ENCODE measurements at places on chromosomes 5 and 9.

GRCh38 chr9:131012023-131012334, 3.0 kb downstream of the LAMC3 start:
- no peak for DNase-seq

DNA sequence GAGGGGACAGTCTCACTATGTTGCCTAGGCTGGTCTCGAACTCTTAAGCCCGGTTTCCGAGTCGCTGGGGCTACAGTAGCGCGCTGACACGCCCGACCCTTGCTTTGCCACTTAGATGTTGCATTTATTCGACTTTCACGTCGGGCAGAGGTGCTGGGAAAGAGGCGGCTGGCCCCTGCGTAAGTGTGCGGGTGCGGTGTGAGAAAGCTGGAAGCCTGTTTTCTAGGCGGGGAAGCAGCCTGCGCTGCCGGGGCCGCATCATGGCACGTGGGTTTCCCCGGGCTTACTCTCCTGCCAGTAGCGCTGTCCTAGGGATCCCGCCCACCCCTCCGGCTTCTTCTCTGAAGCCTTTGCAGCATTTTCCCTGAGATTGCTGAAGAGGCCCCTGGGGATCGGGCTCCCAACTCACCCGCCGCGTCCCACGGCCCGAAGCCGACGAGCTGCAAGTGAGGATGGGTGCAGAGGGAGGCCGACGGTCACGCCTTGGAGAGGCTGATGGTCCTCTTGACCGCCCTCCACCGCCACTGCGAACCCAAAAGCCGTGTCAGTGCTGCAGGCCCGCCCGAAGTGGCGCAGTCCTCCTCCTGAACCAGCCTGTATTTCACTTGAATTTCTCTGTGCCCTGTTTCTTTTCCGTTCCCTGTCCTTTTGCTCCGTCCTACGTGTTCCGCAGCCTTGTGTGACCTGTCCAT, 5.8 kb upstream of the TRIM41 start:
- DNase-seq, result peak; percentile 62

DNA sequence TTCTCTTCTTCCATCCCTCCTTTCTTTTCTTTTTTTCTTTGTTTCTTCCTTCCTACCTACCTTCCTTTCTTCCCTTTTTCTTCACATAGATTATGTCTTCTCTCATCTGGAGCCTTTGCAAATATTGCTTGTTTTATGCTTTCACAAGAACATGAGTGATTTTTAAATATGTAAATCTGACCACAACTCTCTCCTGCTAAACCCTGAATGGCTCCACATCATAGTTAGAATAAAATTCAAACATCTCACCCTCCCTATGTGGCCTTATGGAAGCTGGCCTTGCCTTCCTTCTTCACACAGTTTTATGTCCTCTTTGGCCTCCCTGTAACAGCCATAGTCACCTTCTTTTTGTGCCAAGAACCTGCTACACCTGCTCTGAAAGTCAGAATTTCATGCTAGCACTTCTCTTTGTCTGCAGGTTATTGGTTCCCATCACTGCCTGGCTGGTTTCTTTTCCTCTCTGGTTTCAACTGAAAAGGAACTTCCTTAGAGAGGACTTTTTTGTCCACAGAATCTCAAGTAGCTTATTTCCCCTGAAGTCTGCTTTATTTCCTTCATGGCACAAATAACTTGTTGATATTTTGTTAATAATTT, 114.3 kb upstream of the TNC start:
- DNase-seq, result no peak

GRCh38 chr5:108168915-108169314, 213.0 kb downstream of the FBXL17 start:
- DNase-seq, result no peak

DNA sequence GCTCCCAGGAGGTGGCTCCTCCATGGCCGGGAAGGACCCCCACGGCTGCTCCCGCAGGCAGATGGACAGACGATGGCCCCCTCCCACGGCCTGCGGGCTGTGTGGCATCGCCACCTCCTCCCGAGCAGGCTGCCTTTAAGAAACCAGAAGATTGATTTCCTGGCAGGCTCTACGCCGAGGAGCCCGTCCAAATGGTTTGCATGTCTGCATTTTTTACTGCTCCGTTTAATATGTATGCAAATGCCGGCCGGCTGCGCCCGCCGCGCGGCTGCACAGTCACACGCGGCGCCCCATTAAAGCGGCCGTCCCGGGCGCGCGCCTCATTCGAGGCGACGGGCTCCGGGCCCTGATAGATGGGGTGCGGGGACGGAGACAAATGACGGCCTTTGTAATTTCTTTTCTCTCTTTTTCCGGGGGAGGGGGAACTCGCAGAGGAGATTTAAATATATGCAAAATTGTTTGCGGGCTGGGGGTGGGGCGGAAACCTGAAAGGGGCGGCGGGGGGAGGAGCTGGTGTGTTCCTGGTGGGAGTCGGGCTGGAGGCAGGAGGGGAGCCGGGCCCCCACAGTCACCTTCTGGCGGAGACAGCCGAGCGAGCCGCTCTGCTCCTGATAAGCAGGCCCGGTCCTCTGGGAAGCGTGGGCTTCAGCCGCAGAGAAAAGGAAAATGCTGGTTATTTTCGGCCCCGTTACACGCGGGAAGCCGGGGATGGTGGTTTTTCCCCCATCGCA, 158.7 kb upstream of the IER5L start:
- DNase-seq, result peak; percentile 31

- no peak for DNase-seq
Observed at GRCh38 chr9:78133751-78134150, 102.1 kb upstream of the CEP78 start.

DNA sequence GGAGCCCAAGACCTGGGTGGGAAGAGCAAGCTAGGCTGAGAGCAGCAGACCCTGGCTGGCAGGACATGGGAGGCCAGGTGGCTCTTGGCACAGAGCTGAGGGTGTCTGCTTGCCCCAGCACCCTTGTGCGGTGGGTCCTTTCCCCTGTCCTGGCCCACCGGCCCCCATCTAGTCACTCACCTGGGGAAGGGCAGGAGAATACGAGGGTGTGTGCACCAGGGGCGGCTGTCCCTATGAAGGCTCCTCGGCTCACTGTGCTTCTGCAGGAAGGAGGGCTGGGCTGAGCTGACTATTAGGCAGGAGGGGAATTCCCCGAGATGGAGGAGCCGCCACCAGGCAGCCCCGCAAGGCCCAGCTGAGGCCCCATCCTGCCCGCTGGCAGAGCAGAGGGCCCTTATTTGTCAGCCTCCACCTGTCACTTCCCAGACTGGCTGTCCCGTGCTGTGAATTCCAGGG, 6.1 kb upstream of the TNIP1 start:
- peak; percentile 77 for DNase-seq

GRCh38 chr5:143471666-143472464, 68.4 kb upstream of the NR3C1 start:
- DNase-seq, result no peak

DNA sequence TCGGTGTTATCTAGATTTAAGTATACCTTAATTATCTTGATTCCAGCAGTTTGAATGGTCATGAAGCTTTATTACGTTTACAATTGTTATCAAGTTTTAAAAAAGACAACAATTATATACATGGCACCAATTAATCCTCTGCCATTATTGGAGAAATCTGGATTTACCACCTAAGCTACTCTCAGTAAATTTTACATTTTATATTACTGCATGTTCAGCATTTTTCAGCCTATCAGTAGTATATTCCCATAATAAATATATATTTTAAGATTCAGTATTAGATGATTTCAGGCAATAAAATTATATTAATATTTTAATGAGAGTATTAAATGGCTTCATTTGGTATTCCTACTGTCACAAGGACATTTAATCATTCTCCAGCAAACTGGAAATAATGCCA, 264.5 kb upstream of the PRDM9 start:
- DNase-seq, result no peak

GRCh38 chr9:132878695-132879456, at the start of gene SPACA9:
TSS of gene SPACA9 (plus strand) at chr9:132878898. CDS start at chr9:132883948, 5,050 bp downstream.
- peak; percentile 28 for DNase-seq

DNA sequence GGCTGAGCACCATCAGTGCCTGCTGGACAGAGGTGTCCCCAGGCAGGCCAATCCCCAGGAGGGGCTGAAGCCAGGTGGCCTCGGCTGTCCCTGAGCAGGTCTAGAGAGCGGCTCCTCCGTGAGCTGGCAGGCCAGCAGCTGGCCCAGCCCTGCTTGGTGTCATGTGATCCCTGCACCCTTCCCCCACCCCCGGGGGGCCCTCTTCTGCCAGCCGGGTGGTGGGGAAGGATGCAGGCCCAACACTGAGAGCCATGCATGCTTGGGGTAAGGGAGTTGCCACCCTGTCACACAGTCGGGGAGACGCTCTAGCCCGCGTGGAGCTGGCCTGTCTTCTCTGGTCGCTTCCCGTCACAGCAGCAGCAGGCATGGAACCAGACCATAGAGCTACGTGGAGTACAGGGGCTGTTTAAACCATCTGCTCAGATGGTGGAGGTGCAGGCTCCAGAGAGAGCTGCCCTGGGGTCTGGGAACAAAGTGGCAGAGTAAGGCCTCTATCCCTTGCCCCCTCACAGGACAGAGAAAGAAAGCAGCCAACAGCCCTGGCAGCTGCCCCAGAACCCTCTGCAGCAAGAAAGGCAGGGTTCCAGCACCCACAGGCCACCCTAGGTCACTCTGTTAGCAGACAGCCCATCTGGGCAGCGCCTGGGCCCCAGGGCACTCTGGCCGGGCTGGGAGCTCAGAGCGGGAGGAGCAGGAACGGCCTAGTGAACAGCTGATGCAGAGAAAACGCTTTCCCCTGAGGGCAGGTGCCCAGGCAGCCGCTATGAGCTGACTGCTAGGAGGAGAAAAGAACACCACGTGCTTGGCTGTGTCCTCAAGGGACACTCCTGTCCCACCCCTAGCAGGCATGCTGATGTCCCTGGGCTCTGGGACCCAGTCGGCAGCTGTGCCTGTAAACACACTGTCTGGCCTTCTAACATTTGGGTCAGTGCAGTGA, 6.8 kb downstream of the RALGDS start:
- DNase-seq, result no peak

DNA sequence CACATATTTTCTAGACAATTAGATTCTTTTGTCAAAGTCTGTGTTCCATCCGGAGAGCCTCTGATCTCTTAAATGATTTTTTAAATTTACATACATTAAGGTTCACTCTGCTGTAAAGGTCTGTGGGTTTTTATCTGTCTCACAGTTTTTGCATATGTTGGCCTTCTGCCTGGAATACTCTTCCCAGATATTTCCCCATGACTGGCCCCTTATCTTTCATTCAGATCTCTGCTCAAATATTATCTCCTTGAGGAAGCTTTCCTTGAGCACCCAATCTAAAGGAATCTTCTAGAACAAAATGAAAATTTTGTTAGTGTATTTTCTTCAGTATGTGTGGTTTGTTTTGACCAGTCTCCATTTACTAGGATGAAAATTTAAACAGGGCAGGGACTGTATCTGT, 26.3 kb downstream of the FAF2 start:
- DNase-seq, result no peak

DNA sequence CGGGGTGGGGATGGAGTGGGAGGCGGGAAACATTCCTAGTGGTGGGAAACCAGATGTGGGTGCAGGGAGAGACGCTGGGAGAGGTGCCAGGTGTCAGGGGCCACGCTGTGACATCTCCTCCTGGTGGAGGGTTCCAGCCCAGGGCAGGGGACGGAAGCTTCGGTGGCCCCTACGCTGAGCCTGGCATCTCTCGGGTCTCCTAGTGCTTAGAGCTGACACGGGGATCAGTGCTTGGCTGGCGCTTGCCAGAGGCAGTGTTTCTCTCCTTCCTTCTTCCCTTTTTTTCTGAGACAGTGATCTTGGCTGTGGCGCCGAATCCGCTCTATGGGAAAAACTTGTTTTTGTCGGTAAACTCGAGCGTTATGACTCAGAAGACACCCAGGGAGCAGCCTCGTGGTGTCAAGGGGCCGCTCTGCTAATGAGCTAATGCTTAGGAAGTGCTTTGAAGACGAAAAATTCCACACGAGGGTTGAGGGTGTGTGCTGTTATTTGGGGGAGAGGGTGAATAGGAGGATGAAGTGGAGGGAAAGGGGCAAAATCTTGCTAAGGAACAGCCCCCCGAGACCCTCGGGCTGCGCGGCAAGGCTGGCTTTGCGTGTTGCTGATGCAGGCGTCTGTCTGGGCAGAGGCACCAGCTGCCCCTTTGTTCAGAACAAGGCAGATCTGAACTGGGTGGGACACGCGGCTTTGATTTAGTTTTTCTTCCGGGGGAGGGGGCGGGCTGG, 20.4 kb upstream of the IER5L start:
- no peak for DNase-seq

- no peak for DNase-seq
Observed at GRCh38 chr5:91712718-91713117, 329.6 kb upstream of the ARRDC3 start.

GRCh38 chr5:75320371-75320770, 16.6 kb upstream of the HMGCR start:
- no peak for DNase-seq

DNA sequence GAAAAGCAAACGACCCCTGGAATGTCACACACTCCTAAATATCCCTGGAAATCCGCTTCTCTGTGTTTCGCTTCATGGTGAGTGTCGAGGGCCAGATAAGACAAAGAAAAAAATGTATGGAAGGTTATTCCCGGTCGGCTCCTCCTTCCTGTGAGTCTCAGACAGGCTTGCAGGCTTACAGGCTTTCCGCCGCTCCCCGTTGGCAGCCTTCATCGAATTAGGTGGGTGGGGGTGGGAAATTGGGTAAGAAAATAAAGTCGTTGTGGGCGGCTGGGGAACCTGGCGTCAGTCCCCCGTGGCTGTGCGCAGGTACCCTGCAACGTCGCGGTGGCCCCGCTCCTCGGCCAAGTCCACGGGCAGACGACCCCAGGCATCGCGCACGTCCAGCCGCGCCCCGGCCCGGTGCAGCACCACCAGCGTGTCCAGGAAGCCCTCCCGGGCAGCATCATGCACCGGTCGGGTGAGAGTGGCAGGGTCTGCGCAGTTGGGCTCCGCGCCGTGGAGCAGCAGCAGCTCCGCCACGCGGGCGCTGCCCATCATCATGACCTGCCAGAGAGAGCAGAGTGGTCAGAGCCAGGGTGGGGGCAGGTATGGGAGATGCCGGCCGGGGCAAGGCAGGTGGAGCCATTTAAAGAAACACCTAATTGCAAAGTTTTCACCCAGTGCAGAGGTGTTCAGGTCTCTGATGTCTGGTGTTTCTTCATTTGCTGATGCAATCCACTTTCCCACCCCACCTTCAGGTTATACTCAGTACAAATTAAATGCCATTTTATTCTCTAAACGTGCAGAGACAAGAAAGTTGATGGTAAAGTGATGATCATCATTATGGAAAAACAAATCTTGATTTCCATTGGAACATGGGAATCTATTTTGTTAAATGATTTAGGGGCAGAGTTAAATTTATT, 3.2 kb downstream of the CDKN2B start:
- DNase-seq, result no peak

DNA sequence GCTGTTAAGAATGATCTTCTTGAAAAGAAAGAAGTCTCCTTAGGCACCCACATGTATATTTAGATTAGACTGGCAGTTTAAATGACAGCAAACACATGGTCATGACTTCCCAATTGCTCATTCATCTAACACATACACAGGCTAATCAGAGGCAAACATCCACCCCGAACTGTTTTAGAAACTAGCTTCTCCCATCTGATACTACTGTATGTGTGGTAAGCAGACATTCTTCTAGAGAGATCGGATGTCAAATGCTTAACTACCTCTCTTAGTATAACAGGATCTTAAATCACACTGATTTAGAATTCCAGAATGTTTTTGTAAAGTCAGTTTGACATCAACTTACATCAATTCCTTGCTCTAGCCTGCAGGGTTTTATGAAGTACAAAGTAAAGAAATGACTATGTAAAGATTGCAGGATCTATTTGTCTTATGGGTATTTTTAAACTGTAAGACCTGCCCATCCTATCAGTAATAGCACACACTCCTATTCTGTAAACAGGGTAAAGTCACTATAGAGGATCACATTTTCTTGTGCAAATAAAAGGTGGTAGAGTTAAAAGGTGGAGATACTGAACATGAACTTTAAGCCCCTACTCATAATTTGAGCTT, 239.7 kb downstream of the MLLT3 start:
- no peak for DNase-seq

All from activated naive CD4-positive, alpha-beta T cell treated with Interleukin-2 at 50 U/mL for 16 hours (primary cell).